ENCODE measurements at places on chromosomes 1 and 21.
A peak's percentile ranks its signal among the peaks of the same experiment; 100 is the strongest.

DNA sequence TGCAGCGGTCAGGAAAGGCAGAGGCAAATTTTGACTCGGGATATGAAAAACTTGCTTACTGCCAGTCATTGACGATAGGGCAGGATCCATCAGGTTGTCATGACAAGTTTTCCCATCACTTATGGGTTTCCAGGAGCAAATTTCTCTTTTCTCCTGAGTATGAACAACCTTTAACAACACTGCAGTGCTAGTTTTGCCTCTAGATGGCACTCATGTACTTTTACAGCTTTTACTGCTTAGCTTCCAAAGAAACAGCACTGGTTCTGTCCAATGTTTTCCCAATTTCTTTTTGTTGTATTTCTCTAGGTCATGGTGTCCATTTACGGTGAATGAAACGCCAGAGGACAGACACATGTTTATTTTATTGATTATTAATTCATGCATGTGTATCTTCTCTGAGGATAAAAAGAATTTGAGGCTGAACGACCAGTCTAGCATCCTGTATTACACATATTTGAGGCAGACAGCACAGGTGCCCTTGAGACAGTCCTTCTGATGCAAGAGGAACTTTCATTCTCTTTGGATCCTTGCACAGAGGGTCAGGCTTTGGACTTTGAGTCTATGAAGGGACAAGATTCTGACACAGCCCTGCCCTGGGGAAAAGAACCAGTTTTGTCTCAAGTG, 112.3 kb upstream of the TRABD2B start:
- no peak for DNase-seq

DNA sequence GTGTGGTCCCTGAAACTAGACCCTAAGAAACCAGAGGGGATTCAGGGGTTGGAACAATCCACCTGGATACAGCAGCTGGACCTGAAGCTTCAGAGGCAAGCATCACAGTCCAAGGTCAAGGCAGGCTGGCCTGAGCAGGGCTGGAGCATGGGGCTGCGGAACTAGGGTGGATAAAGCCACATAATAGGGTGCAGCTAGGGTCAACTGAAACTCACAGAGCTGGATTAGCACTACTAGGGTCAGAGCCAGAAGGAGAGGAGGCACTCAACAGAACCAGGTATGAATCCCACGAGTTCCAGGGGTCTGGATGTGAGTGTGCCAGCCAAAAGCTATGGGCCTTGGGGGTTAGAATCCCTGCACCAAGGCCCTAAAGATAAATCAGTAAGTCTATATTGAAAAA, 231.0 kb upstream of the KIAA0040 start:
- no peak for DNase-seq

DNA sequence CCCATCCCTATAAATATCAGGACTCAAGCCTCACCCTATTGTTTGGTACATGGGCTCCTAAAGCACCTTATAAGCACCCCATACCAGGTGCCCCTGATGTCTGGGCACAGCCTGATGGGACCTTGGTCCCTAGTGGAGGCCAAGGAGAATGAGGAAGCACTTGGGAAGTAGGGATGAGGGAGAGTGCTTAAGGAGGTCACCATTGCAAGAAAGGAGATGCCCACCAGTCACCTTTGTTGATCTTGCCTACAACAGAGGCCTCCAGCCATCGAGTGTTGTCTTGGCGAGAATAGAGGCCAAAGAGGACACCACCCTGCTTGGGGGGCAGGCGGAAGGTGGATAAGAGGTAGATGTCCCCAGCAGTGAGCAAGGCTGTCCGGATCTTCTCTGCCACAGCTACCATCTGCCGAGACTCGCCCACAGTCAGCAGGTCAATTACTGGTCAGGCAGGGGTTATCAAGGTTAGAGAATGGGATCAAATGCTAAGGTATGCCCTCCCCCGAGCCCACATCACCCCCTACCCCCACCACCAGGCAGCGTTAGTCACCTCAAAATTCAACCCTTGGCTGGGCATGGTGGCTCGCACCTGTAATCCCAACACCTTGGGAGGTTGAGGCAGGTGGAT, 1.6 kb downstream of the THBS3 start:
- no peak for DNase-seq

GRCh38 chr1:43477716-43478115, 24.0 kb upstream of the HYI start:
- no peak for DNase-seq

DNA sequence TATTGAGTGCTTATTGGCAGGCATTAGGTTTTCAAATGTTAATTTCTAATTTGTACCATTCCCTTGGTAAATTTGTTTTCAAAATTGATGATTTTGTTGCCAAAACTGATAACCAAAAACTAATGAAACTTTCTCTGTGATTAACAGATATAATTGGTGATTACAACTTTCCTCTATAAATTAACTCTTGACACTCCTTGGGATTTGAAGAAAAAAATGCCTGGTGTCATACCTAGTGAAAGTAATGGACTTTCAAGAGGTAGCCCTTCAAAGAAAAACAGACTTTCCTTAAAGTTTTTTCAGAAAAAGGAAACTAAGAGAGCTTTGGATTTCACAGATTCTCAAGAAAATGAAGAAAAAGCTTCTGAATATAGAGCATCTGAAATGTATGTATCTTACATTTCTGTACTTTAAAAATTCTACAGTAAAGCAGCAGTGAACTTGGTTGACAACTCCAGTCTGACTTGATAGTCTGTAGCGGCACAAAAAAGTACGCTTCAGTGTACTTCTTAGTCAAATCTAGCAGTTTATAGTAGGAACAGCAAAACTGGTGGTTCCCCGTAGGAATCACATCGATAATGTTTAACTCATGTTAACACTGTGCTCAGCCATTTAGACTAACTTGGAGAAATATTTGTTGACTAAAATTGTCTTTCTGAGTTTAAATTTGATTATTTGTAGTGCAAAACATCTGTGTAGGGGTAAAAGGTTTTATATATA, 3.0 kb downstream of the USP1 start:
- DNase-seq: no peak

GRCh38 chr1:160221089-160221488, 15.9 kb downstream of the PEA15 start:
- DNase-seq: no peak

- no peak for DNase-seq
These were observed 56.8 kb upstream of the COA6 start for GRCh38 chr1:234316486-234316885.

- DNase-seq: no peak
These were observed 801 bp downstream of the MX1 start for GRCh38 chr21:41426676-41427404.

GRCh38 chr1:184469396-184469795, 82.6 kb downstream of the C1orf21 start:
- DNase-seq: no peak

- DNase-seq: no peak
These were observed 58.6 kb upstream of the ZNF281 start for GRCh38 chr1:200468264-200469001.

DNA sequence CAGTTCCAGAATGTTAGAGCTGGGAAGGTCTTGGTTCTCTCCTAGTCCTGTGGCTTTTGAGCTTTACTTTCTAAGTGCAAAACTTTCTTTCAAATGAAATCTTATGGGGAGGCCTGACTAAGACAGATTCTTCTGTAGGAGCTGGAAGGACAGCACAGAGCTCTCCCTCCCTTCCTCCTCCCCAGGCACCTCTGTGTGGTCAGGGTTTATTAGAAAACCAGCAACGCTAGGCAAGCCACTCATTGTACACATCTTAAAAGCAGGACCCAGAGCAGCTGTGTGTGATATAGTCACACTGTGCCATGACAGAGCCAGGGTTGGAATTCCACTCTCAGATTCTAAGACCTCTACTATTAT, 241.1 kb upstream of the RAB4A start:
- DNase-seq: no peak

GRCh38 chr1:61138921-61139774, 56.8 kb downstream of the NFIA start:
- DNase-seq: peak; percentile 39

DNA sequence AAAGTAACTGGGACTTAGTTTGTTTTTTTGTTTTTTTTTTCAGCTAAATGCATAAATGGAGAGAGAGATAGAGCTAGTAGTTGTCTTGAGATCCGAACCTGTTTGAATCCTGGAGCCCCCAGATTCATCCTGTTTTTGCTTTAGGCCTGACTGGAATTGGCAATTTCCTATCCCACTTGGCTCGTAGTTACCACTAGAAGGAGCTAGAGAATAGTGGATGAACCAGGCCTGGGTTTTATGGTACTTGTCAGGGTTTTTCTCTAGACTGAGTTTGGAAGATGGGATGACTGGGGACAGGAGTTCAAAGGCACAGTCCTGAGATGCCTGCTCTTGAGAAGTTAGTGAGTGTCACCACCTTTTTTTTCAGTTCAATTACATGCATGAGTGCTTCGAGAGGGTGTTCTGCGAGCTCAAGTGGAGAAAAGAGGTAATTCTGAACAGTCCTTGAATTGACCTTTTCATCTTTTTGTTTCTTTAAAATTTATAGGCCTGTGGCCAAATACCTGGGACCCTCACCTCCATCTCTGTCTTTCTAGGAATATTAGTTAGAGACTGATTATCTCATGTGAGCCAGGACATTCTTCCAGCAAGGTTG, 23.4 kb downstream of the CELF3 start:
- DNase-seq: no peak

DNA sequence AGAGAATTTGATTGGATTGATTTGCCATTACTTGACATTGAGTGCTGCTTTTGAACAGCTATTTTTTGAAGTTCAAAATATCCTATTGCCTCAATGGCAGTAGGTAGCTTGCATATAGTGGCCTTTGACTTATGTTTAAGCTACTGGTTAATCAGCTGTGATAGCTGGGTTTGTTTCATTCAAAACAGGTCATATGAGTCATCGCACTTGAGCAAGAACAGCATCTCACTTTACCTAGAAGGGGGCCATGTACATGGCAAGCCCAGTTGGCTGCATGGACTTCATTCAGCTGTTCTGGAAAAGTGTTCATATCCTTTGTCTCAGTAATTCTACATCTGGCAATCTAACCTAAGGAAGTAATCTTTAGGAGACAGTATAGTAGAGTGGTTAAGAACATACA, 29.0 kb upstream of the ARID1A start:
- no peak for DNase-seq

DNA sequence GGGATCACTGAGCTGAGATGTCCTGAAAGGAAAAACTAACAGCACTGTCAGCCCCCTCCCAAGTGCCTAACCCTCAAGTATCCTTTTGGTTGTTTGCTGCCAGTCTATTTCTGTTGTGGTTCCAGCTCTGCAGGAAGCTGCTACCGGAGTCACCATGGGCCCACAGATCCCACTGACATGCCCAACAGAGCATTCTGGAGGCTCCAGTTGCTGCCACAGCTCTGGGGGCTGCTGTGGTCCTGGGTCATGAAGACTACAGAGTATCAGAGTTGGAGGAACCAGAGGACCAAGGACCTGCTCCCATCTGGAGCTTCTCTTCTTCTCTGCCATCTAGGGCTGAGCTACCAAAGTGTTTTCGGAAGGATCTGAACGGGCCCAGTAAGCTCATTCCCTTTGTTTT, 910 bp downstream of the LCE3A start:
- no peak for DNase-seq

DNA sequence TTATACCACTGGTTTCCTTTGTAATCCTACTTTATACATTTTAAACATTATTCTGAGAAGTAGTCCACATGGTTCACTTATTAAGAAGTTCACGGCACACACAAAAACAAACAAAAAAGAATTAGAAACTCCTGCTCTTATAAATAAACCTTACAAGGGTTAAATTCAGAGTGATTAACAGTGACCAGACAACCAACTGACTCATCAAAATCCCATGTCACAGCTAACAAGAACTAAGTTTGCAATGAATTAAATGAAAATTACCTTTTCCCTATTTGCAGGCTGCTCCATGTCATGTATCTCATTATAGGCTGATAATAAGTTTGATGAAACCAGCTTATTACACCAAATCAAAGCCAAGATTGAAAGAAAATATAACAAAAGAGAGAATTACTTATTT, 77.5 kb downstream of the PUM1 start:
- no peak for DNase-seq

GRCh38 chr21:27070861-27071670, 104.2 kb upstream of the ADAMTS5 start:
- no peak for DNase-seq

DNA sequence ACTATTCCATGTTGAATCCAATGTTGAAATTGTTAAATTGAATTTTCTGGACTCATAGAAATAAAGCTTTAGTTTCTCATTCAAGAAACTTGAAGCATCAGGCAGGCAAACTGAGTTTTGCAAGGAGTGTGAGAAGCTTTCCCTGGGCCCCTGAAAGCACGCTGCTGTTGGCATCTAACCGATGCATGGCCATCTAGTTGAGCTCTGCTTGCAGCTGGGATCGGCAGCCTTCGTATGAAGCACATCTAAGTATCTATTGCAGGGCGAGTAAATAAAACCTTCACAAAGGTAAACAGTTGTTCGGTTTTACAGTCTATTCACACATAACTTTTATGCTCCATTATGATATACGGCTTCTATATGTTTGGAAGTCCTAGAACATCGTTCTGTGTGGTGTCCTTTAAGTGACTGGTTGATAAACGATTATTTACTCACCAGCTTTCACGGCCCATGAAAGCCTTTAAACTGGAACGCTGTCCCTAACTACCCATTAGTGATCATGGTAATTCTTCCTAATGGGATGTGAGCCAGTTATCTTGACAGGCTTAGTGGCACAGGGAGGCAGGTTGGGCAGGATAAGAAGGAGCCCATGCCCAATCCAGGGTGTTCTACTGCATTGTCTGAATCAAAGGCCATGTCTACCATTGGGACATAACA, 71.7 kb downstream of the SEC16B start:
- DNase-seq: no peak

- DNase-seq: no peak
These were observed 168.8 kb upstream of the PLXNA2 start for GRCh38 chr1:208413006-208413405.

DNA sequence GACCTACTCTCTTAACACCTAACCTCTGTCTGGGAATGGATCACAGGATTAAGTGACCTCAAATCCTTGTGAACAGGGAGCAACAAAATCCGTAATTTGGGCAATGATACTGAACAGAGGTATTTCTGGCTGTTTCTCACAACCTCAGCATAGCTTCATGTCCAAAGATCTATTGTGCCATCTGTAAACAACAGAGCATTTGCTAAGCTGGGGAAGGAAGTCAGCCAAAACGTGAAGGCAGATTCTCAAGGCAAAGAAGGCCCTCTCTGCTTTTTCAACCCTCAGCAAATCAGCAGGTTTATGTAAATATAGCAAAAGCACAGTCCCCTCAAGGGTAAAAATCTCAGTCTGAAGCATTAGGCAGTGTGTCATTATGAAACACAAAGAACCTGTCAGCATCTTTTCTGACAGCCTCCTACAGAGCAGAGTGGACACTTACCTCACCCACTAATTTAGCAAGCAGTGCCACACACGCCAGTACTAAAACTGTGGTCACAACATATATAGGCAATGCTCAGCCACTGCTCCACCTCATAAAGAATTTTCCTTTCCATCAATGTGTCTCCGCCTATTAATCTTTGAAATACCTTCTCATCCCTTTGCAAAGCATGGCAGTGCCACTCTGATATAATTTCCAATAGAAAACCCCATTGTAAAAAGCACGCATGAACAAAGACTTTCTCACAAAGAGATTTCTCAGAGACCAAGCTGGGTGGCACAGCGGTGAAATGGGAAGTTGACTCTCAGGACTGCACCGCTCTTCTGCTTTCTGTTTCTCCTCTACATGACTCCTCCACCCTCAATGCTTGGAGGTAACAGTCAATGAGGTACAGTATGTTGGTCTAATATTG, 188.0 kb downstream of the RERE start:
- no peak for DNase-seq
